ENCODE measurements at places on chromosomes 6 and 20.
A peak's percentile ranks its signal among the peaks of the same experiment; 100 is the strongest.

GRCh38 chr6:20197251-20197650 is 15.0 kb downstream of the MBOAT1 start:
- no peak overlapping the region for H3K4me3 ChIP-seq
- H3K4me1 ChIP-seq: peaks cover 10% of the 10 kb centered on the region
- H3K36me3 ChIP-seq: no peaks in the 10 kb centered on the region
- H3K27ac ChIP-seq: no peak overlapping the region

- DNase-seq: peak; percentile 51
- H3K27ac ChIP-seq: peak overlapping the region; percentile 34
Measured at GRCh38 chr6:39296745-39297640, 17.2 kb downstream of the KCNK17 start.

- no peaks in the 10 kb centered on the region for H3K36me3 ChIP-seq
- no peaks in the 10 kb centered on the region for H3K4me1 ChIP-seq
- H3K27ac ChIP-seq: peak overlapping the region; percentile 60
- no peak overlapping the region for H3K4me3 ChIP-seq
- H3K27me3 ChIP-seq: no peaks in the 10 kb centered on the region
- DNase-seq: no peak
Measured at GRCh38 chr6:20319520-20320357, 81.9 kb upstream of the E2F3 start.

- H3K4me1 ChIP-seq: no peaks in the 10 kb centered on the region
- no peak overlapping the region for H3K27ac ChIP-seq
- H3K36me3 ChIP-seq: no peaks in the 10 kb centered on the region
- DNase-seq: peak; percentile 21
- H3K27me3 ChIP-seq: no peaks in the 10 kb centered on the region
Measured at GRCh38 chr6:143940011-143940597, 68.0 kb downstream of the PLAGL1 start.

Data from tibial nerve (tissue), 4 donors.